ENCODE measurements at places on chromosomes 1 and 21.
A peak's percentile ranks its signal among the peaks of the same experiment; 100 is the strongest.

GRCh38 chr1:9253004-9253403, 18.4 kb downstream of the H6PD start:
- DNase-seq: no peak

GRCh38 chr1:85815906-85816305, 107.7 kb upstream of the ZNHIT6 start:
- DNase-seq: no peak

DNA sequence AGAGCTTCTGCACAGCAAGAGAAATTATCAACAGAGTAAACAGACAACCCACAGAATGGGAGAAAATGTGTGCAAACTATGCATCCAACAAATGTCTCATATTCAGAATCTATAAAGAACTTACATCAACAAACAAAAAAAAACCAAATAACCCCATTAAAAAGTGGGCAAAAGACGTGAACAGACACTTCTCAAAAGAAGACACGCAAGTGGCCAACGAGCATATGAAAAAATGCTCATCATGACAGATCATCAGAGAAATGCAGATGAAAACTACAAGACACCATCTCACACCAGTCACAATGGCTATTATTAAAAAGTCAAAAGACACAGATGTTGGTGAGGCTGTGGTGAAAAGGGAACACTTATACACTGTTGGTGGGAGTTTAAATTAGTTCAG, 257.0 kb downstream of the GRIK1 start:
- DNase-seq: no peak

GRCh38 chr1:167714098-167714438, 7.7 kb upstream of the MPZL1 start:
- DNase-seq: peak; percentile 90

DNA sequence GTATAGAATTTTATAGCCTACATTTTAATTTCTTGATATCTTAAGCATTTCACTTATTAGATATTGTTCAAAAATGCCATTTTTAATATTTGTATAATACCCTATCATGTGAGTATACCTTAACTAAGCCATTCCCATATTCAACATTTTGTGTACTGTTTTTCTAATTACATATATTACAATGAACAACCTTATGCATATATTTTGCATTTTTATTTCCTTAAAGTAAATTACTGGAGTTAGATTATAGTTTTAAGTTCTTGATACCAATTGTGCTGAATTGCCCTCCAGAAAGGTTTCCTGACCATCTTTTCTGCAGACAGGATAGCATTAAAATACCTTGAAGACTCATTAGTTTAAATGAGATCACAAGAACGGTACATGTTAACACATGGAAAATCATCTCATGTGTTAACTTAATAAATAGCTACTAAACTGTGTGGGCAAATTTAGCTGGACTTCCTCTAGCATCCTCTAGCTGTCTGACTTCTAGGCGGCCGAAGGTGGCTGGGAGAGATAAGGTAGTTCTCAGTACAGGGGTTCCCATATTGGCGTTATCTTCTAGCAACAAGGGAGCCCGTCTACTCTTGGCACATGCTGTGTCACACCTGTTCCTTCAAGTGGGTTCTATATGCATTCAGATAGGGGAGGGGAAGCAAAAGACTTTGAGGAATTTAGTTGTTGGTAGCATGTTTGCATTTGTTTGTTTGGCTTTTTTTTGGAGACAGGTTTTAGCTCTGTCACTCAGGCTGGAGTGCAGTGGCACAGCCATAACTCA, 8.9 kb downstream of the DCLRE1B start:
- no peak for DNase-seq

DNA sequence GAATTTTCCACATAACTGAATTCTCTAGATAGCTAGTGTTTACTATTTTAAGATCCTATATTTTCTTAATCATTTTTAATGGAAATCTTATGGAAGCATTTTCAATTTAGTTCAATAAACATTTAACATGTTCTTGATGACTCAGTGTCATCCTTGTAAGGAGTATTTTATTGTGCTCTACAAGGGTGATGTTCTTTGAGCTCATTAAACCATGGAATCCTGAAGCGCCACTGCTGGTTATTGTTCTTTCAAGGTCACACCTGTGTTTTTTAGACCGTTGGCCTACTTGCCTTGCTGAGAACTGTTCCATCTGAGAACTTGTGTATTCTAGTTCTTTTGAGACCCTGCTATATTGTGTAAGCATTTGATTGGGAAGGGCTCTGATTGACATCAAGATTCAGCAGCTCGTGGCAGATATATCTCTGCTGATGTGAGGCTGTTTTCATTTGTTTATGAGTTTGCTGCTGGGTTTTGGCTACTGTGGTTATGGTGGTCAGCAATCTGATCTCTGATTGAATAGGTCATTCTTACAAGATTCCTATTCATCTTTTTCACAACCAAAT, 132.0 kb downstream of the GIPC2 start:
- DNase-seq: no peak

GRCh38 chr1:203473781-203474305, 1.8 kb upstream of the PRELP start:
- DNase-seq: no peak

DNA sequence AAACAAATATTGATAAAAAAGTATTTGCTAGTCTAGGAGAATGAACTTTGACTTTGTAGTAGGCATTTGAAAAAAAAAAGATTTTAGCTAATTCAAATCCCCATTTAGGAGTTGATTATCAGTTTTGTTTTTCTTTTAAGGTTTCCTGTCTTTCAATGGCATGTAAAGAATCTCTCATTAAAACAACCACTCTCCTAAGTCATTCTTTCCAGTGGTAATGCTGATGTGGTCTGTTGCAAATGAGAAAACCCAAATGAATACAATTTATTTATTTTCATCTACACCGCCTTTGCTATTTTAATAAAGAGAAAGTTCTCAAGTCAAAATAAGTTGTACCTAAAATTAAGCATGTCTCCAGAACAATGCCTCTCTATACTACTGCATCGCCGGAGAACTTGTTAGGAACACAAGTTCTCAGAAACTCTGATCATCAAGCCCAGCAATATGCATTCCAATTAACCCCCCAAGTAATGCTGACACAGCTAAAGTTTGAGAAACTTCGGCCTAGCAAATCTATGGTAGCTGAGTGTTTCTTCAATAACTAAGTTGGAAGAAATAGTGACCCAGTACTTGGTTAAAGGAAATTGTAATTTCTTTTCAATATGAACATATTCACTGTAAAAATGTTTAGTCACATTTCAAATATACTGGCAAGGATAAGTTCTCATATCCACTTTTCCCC, 255.1 kb downstream of the PTPRC start:
- DNase-seq: no peak

DNA sequence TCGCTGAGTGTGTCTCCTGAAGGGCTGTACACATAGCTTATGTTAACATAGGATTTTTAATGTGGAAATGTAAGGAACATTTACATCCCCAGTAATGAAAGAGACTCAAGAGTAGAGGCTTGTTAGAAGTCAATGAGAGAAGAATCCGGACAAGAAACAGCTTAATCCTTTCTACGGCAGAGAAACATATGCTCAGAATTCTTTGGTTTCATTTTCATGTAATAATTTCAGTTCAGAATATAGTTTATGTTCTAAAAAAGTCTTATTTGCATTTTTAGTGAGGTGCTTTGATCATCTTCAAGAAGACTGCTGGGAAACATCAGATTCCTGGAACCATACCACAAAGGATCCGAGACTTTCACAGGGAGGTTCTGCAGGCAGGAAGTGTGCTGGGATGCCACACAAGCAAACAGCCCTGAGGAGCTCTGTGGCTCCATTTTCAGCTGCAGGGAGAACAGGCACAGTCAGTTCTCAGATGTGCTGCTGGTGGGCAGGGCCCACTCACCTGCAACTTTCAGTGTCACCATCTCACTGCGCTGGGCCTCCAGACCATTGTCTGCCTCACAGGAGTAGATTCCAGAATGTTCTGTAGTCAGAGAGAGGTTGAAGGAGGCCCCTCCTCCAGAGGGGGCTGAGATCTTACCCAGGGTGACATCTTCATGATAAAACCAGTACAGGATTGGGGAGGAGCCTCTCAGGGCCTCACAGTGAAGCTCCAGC, 28.4 kb downstream of the FCRL5 start:
- DNase-seq: peak; percentile 62
